ENCODE measurements at places on chromosomes 3 and 15.
A peak's percentile ranks its signal among the peaks of the same experiment; 100 is the strongest.

DNA sequence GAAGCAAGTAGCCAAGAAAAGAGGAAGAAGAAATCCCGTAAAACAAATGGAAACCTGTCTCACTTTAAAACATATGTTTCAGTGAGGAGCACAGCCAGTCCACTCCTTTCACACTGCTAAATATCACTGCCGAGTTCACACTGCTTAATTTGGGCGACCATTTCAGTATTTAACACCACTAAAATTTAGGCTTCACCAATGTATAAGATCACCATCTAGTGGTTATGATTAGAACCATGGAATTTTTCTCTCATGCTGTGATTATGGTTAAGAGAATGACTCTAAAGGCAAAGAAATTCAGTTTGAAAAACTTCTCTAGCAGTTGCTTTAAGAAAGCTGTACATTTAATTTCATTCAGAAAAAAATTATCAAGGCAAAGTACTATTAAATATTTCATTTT is 16.6 kb downstream of the SLC4A7 start:
- DNase-seq, result peak; percentile 20

DNA sequence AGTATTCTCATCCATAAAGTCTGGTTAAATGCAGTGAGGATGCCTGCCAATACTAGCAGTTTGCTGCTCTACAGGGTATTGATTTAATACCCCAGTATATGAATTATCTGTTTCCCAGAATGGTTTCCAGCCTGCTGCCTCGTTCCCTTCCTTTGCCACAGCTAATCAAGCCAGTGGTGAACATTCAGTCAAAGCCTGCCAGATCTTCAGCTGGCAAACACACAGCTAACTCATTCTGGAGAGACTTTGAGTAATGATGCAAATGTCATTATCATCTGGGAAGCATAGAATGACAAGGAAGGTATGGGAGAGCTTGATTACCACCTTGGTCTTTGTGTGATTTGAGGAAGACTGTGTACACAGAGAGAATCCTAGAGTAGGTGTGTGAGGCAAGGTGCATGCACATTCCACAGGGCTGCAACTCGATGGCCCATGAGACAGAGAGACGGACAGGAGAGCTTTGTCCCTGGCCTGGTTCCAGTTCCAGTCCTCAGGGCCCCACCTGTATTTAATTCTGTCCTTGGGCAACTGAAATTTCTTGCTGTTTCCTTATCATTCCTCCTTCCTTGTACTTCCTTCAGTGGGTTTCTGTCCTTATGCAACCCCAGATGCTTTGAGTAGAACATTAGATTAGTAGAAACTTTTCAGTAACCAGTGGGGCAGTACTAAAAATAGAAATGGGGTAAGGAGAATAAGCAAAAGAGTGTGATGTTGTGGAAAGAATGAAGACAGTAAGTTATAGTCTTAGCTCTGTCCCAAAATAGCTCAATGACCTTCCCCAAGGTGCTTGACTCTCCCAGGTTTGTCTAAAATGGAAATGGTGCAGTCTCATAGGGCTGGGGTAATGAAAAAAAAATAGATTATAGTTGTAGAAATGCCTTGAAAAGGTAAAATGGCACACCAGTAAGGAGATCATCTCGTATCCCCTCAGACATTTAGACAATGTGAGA is 72.5 kb downstream of the MITF start:
- DNase-seq, result no peak

- DNase-seq, result no peak
These were observed 287.8 kb upstream of the SATB1 start for GRCh38 chr3:18712713-18713576.

GRCh38 chr3:154060238-154061000 is 60.8 kb upstream of the ARHGEF26 start:
- DNase-seq, result no peak
